CD4-positive, alpha-beta T cell treated with Interleukin-12 subunit alpha and Interleukin-12 subunit beta, for 1 hour (primary cell): ENCODE measurements at places on chromosomes 3 and 15.
A peak's percentile ranks its signal among the peaks of the same experiment; 100 is the strongest.

DNA sequence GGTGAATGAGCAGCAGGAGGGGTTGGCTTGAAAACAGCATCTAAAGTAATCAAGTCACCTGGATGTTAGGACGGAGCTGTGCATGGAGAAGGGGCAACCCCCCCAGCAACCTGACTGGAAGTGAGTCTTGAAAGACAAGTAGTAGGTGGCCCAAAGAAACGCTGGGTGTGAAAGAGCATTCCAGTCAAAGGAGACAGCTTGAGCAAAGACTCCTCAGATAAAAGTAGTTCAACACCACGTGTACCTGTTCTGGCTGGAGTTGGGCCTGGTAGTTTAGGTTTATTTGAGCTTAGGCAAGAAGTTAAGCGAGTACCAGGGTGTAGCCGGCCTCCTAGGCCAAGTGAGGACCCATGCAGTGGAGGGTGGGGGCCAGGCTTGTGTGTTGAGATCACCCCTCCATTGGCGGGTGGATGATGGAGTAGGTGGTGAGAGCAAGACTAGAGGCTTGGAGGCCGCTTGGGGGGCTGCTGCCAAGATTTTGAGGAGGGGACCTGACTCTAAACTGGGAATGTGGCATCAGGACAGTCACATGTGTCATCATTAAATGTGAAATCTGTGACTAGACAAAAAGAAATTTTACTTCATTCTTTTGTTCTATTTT, 61.3 kb downstream of the ABHD2 start:
- no peak for DNase-seq

GRCh38 chr3:16331319-16331883, 66.4 kb downstream of the OXNAD1 start:
- DNase-seq, result no peak

DNA sequence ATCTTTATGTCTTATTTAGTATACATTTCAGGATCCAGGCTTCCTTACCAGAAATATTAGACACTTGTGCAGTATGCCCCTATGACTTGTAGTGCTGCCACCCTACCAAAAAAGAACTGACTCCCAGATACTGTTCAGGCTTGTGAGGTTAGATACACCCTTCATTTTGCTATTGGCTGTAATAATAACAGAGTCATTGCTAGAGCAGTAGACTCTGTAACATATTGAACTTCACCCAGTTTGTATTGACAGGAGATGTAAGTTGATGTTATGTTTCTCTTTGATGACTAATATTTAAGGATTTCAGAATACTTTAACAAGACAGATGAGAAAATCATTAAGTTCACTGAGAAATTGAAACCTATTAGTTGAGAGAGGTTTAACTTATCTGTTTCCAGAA, 32.9 kb downstream of the RNF111 start:
- no peak for DNase-seq

GRCh38 chr3:151082880-151083838, 2.3 kb upstream of the MED12L start:
- DNase-seq, result no peak

- DNase-seq, result peak; percentile 41
Measured at GRCh38 chr3:194573680-194574437, 59.4 kb downstream of the TMEM44 start.

DNA sequence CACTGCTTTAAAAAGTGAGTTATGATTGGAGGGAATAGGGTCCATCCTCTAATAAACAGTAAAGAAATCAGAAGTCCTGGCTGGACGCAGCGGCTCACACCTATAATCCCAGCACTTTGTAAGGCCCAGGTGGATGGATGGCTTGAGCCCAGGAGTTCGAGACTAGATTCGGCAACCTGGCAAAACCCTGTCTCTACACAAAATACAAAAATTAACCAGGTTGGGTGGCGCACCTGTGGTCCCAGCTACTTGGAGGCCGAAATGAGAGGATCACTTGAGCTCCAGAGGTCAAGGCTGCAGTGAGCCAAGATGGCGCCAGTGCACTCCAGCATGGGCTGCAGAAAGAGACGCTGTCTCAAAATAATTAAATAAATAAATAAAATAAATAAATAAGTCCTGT, 171.2 kb downstream of the POTEB3 start:
- DNase-seq, result no peak
